ENCODE measurements at places on chromosomes 12 and 14.

GRCh38 chr12:101935890-101936746 is 58.7 kb downstream of the DRAM1 start:
- no peak for DNase-seq

GRCh38 chr12:14618983-14619382 is 51.3 kb upstream of the PLBD1 start:
- no peak for DNase-seq

GRCh38 chr12:34048714-34049113 is 26.4 kb downstream of the ALG10 start:
- no peak for DNase-seq

DNA sequence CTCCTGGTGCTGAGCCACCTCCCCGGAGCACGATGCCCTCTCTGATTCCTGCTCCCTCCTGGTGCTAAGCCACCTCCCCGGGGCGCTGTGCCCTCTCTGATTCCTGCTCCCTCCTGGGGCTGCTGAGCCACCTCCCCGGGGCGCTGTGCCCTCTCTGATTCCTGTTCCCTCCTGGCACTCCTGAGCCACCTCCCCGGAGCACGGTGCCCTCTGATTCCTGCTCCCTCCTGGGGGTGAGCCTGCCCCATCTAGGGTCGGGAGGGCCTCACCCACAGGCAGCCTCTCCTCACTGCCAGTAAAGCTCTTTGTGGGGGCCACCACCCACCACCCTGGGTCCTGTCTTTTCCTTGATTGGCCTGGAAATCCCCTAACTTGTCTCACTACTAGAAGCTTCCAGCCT is 327.6 kb upstream of the SFSWAP start:
- DNase-seq: no peak

- DNase-seq: no peak
These were observed 78.6 kb downstream of the SLC15A5 start for GRCh38 chr12:16198884-16199283.

Measured in stimulated activated CD4-positive, alpha-beta T cell treated with anti-CD3 and anti-CD28 coated beads, Interleukin-15, amount 100 ng/mL, for 1 hour (primary cell).